Activated CD4-positive, alpha-beta T cell treated with anti-CD3 and anti-CD28 coated beads, Interleukin-2, amount 50 U/mL, for 4 hours (primary cell): ENCODE measurements at places on chromosomes 12 and 14.

DNA sequence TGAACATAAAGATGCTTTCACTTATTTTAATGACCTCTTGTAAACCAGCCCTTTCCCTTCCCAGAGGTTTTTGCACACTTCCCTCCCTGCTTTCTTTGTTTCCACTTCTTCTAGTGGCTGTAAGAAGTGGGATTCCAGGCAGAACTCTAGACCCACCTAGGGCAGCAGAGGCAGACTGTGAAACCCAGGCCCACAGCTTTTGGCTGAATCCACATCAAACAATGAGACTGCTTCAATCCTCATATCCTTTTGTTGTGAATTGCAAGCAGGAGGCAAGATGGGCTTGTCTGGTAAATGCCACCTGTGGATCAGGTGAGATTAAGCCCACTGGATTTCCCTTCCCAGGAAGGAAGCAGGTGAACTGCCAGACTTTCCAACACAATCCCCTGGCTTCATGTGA, 12.8 kb downstream of the CCDC177 start:
- DNase-seq, result no peak

DNA sequence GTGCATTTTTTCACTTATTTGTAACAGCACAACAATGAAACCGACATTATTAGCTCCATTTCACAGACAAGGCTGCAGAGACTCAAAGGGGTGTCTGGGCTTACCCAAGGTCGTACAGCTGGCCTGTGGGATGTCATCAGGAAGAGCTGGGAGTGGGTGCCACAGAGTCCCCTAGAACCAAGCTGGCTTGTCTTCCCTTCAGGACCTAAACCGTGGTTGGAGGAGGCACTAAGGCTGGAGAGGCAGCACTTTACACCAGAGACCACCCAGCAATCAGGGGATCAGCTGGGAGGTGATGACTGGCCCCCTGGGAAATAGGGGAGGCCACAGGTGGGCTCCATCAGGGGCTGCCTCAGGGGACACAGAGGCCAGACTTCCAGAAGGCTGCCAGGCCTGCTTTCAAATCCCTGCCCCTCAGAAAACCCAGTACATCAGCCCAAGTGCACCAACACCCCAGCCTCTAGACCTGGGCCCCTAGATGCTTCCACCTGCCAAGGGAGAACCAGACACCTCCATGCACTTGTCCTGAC, 28.3 kb downstream of the DIO3 start:
- no peak for DNase-seq

GRCh38 chr12:76142305-76142704, 57.8 kb upstream of the NAP1L1 start:
- DNase-seq, result no peak

GRCh38 chr12:30164382-30165318, 380.9 kb upstream of the TMTC1 start:
- no peak for DNase-seq

DNA sequence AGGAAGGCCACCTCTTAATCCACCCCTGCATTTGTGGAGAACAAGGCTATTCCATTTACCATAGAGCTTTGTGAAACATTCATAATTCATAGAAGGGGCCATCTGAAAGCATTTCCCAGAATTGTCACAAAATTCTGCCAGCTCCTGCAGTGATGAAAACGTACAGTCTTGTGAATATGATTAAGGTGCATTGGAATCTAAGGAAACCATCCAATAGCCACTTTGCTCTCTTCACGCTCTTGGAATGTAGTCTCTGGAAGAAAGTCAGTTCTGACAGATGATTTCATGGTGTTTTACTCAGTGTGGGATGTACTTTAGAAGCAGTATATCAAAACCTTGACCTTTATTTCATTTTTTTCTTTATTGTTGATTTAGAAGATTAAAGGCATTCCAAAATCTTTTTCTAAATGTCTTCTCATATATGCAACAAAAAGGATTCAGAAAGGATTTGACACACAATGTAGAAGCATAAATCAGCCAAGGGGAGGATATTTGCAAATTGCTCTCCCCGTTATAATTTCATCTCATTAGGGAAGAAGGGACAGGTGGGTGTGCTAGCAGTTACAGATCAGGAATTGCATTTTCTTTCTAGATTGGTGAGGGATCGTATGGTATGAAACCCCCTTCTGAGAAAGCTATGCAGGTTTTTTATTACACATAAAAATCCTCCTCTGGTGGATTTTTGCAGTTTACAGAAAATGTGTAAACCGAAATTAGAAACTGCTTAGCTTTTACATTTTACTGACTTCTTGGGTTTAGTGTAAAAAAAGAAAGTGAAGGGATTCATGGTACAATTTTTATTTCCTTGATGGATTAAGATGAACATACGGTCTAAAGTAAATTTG, 390.2 kb downstream of the LRIG3 start:
- DNase-seq, result no peak

DNA sequence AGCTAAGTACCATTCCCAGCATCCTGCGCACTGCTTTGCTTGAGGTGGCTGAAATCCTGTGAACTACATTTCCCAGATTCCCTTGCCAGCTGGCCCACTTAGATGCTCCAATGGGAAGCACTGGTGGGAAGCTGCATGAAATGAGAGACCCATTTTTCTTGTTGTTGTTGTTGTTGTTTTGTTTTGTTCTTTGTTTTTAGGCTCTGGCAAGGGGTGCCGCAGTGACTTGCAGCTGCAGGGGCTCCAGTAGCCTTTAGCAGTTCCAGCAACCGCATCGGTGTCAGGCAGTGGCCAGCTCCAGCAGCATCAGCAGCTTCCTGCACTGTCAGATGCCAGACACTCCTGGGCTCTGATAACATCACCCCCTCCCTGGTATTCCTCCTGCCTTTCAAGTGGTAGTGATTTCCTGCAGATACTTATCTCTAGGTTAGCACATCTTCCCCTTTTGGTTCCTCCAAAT, 8.8 kb upstream of the EGLN3 start:
- DNase-seq, result no peak

DNA sequence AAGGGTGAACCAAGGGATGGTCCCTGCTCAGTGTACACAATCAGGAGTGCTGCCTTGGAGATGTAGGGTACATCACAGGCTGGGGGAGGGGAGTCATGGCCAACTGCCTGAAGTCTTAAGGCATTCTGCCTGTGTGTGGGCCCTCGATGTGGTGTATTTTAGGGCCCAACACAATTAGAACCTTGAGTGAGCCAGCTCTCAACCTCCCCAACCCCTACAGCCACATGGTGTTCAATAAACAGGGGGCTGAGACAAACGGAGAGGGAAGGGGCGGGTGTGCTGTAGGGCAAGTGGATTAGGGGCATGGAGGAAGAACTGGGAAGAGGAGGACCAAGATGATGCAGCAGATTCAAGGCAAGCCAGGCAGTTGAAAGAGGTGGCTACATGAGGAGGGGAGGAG, 8.6 kb upstream of the CHD4 start:
- no peak for DNase-seq

GRCh38 chr14:20415782-20416206, 2.5 kb upstream of the TEP1 start:
- peak; percentile 5 for DNase-seq

DNA sequence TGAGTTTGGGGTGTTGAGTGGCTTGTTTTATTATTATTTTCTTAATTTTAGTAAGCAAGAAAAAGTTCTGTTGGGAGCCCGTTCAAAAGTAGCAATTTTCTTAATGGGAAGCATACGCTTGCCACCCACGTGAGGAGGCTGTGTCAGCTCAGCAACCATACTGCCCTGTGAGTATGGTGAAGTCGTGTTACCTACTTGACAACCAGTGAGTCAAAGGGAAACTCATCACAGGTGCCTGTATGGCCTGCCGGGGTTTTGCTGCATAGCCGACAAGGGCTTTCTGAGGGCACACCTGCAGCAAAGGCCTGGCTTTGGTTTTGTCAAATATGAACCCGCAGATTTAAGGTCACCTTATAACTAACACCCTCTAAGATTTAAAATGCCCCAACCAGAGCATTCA, 31.1 kb downstream of the PITPNM2 start:
- peak; percentile 45 for DNase-seq

- DNase-seq, result no peak
Measured at GRCh38 chr12:118188690-118189371, 52.9 kb downstream of the PEBP1 start.

DNA sequence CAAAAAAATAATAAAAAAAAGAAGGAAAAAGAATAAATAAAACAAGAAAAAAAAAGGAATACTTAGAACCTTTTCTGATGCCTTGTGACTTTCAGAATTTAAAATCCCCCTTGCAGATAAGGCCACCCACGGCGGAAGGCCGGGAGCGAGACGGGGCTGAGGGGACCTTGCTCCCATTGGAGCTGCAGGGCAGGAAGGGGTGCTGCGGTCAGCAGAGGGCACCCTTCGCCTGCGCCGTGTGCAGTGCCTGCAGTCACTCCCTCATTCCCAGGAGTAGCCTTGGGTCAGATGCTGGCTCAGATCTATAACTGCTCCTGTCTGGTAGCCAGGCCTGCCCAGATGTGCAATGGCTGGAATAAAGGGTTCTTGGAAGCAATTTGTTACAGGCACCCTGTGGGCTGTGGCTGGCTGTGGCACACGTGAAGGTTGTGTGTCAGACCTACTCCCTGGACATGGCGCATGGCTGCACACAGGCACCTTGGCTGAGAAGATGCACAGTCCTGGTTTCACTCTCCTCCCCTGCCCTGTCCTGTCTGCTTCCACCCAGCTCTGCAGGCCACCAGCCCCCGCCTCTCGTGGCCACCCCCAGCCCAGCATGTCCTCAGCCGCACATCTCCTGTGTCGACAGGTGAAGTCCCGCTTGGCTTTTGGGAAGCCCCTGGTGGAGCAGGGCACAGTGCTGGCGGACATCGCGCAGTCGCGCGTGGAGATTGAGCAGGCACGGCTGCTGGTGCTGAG, 13.4 kb upstream of the ALDH2 start:
- DNase-seq, result no peak

DNA sequence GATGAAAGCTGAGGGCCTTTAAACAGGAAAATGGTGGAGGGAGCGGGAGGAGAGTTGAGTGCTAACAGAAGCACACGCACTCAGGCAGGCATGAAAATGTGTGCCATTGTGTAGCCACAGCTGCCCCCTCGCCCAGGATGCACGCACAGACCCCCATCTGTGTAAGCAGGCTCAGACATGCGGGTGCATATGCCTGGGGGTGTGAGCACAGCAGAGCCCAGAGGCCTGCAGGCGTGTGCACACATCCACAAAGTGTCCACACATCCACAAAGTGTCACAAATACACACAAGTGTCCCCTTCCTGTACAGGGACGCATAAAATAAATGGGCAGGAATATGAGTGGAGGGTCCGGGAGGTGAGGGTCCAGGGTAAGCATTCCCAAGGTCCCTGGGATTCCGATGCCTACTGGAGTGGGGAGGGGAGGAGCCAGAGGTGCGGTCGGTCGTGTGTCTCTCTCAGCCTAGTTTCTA, 805 bp upstream of the KRT7 start:
- no peak for DNase-seq

GRCh38 chr14:47366006-47366405, 309.4 kb downstream of the MDGA2 start:
- no peak for DNase-seq

- DNase-seq, result no peak
Measured at GRCh38 chr14:39434401-39434800, 2.2 kb upstream of the FBXO33 start.

DNA sequence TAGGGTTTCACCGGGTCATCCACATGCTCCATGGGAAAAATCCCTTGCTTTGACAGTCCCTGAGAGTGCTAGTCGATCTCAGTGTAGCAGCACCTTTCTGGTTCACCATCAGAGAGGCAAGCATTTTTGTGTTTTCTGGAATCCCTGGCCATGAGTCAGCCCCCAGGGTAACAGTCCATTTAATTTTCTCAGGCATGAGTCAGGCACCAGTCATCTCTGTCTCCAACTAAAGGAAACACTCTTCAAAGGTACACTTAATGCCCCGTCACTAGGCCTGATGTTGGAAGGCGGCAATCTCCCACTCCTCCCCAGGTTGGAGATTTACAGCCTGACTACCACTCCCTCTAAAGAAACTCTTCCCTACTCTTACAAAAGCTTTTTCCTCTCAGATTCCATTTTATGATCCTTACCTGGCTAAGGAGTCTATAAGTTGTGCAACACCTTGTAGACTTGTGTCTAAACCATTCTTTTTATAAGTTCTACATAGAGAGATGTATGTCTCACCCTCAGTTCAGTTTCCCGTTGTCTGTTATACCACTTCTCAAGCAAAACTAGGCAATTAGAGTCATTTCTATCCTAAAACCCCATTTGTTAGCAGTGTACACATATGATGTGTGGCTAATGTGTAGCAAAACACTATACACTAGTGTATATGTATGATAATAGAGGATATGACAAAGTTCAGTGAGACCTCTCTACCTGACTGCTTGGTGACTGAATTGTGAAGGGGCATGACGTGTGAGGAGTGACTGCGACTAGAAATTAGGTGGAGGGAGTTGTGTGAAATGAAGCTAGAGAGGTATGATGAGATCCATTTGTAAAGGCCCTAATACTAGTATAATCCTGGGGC, 24.6 kb downstream of the TMEM19 start:
- DNase-seq, result no peak

DNA sequence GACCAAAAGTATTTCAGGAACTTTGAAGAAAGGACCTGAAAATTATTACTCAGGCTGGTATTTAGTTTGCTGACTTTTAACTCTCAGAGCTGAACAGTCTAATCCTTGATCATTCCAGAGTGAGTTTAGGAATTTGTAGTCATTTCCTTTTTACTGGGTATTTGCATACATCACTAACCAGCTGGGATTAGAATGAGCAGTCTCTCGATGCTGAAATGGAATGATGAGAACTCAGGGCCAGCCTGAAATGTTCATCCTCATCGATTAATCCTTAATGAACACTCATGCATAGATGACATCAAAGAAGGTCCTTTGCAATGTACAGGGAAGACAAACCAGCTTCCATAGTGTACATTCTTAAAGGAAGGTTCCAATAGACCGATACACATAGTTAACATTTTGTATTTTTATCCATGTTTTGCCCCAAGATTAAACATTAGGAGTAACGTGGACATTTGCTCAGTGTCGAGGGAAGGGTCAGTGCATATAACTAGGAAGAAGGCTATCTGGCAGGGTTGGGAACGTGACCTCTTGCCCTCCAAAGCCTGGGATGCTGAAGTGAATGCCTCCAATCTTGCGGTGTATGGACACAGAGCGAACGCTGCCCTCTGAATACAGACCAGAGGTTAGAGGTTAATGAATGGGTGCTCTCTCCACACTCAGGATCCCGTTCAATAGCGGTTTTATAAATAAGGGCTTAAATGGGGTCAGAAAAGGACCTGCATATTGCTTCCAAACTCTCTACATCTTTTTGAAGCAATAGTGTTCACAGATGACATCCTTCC, 14.5 kb downstream of the FBXL14 start:
- DNase-seq, result no peak

- DNase-seq, result no peak
Measured at GRCh38 chr12:104524034-104524832, 67.5 kb downstream of the CHST11 start.

DNA sequence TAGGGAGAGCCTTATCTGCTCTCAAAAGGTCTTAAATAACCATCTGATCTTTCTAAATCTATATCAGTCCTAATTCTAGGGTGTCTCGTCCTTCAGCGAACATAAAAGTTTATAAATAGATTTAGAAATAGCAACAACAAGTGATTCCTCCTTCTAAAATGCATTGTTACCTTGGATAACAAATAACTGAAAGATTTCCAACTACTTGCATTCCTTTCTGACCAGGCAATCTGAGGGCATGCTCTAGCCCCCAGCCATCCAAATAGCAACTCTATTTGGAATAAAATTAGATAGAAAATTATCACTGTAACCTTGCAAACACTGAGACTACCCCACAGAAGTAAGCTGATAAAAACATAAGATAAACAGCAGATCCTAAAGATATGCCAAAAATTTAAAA, 21.8 kb upstream of the KRR1 start:
- DNase-seq, result no peak
